HFFc6 (cell line): ENCODE measurements at places on chromosomes 3 and 15. TPM values are rescaled to one million over a fixed set of nuclear protein-coding genes. Genes with fewer than 3 reads are reported as not detected.

DNA sequence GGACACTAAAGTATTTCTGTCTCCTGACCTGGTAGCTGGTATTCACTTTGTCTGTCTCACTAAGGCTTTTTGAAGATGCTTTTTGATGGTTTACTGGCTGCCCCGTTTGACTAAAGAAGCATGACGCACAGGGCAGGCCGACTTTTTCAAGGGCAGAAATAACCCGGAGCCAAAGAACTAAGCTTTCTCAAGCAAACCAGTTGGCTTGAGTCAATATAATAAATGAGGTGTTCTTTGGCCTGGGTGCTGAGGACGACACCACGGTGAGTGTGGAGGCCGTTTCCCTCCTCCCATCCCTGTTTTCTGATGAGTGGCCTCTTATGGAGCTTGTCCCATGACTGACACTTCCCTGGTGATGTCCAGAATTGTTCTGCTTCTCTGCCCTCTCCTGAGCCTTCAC is 220.9 kb downstream of the ITPR1 start:
- no peak for DNase-seq

GPR149 gene
- total RNA-seq: not detected in 2 replicates

BSN gene
- total RNA-seq: 0.02 to 0.09 TPM (median 0.07 TPM) in 3 replicates

DNA sequence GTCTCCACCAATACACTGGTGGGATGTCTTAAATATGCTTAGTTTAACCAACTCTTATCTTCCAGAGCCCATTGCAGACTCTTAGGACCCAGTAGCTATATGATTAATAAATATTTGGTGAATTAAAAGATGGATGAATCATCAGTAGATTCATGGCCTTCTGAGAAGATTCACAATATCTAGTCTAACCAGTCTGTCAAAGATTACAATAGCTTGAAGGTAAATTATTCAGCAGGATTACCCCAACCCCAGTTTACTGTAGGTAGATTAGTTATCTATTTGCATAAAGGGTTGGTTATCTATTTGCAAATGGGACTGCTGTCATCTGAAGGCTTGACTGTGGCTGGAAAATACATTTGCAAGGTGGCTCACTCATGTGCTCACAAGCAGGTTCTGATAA is 239.4 kb upstream of the THRB start:
- DNase-seq: no peak

- peak; percentile 37 for DNase-seq
Observed at GRCh38 chr15:43292375-43293078, 25.8 kb upstream of the TGM5 start.

GRCh38 chr3:17157713-17158112 is 273.0 kb downstream of the PLCL2 start:
- DNase-seq: peak; percentile 75

- DNase-seq: no peak
Observed at GRCh38 chr15:69693059-69693458, 240.4 kb downstream of the RPLP1 start.
